H9 (cell line): ENCODE measurements at places on chromosomes 6 and 20. TPM values are rescaled to one million over a fixed set of nuclear protein-coding genes. Genes with fewer than 3 reads are reported as not detected.

GRCh38 chr6:135088818-135089809, 34.5 kb upstream of the HBS1L start:
- DNase-seq: no peak

- DNase-seq: no peak
Observed at GRCh38 chr20:29325304-29325640, 1932.2 kb upstream of the DEFB115 start.

GRCh38 chr6:144008120-144008811, at the start of gene PLAGL1:
PLAGL1 (minus strand) TSS chr6:144008259; CDS start chr6:143948136, 60,123 bp downstream.
- peak; percentile 67 for DNase-seq

DNA sequence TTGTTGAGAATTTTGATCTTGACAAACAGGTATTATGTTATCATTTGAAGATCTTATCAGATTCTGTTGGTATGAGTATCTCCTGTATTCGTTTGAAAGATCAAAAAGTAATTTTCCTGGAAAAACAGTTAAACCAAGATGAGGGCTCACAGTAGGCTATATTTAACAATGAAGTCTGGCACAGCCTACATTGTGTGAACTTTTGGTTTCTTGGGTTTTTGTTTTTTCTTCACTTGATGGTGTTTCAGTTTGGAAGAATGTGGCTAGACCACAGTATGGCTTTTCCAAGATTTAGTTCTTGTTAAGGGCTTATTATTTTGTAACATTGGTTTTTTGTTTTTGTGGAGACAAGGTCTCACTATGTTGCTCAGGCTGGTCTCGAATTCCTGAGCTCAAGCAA, 306.4 kb downstream of the CDKAL1 start:
- DNase-seq: no peak

DNA sequence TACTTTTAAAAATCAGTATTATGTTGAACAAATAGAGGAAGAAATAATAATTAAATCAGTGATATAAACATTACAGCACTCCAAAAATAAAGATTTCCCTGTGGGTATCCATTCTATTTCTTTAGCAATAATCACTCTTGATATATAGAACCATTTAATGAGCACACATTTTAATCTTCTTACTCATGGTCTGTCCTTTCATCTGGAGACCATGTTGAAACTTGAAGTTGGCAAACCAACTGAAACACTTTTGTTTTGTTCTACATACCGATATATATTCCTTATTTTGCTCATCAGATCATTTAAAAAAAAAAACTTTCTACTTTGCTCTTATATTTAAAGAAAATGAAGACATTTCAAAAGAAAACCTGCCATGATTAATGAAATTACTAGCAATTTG, 13.4 kb downstream of the C6orf58 start:
- DNase-seq: no peak

DNA sequence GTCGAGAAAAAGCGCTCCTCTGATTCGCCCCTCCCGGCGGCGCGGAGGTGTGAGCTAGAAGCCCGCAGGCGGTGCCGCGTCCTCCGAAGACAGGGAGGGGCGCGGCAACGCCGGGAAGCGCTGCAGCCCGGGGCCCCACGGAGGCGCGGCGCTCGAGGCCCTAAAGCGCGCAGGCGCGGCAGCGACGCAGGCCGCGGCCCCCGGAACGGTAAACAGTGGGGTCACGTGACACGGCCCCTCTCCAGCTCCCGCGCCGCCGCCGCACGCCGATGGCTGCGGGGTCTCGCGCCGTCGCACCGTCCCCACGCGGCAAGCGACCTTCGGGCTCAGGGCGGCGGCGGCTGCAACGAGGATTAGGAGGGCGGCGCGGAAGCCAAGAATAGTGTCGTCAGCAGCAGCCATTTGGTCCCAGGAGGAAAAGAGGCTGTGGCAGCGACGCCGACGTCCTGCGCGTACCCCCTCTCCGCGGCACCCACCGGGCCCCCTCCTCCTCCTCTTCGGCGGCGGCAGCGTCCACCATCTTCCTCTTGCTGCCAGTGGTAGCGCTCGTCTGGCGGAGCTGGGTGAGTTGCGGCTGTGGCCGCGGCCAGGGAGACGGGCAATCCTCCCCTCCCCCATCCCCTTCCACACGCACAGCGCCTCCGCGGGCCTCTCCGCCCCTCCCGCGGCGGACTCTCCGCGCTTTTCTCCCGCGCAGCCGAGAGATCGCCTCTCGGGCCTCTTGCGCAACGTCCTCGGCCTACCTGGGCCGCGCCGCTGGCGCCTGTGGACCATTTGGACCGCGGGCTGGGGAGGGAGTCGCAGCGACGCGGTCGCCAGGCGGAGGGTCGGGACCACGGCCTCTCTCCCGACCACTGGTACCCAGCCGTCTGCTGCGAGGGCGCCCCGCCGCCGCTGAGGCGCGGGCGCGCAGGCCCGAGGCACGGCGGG, at the start of gene PHF3:
TSS of gene PHF3 (plus strand) at position 215 of the 930 bp plus-strand sequence. CDS start 10,750 bp downstream, outside the sequence.
- DNase-seq: peak; percentile 91

DNA sequence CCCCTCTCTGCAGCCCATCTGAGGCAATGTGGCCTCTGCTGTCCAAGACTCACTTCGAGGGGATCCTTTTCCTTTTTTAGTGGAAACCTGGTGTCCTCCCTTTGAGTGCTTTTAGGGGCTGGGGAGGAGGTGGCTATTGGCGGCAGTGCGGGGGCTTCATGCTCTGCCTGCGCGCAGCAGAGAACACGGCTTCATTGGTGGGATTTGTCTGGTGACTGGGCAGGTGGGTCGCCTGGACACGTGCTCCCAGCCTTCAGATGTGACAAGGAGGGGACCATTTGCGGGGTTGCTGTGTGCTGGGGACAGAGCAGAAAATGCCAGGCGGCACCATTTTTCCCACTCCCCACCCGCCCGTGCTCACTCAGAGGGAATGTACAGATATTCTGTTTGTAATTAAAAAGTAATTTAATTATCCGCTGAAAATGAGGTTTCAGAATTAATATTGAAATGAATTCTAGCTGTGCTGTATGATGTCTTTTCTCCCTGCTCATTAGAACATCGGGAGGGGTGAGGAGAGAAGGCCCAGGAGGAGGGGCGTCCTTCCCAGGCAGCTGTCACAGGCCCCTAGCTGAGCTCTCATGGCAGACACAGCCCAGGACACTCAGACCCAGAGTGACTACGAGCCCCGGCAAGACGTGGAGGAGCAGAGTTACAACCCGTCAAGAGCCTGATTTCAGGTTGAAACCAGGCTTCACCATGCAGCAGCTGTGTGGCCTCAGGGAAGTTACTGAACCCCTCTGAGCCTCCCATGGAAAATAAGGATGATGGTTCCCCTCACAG, 417.2 kb upstream of the SULF2 start:
- DNase-seq: no peak

GRCh38 chr6:32462609-32463008, 22.9 kb downstream of the HLA-DRA start:
- no peak for DNase-seq

- DNase-seq: peak; percentile 50
Observed at GRCh38 chr6:121619013-121619412, 183.6 kb downstream of the GJA1 start.

DNA sequence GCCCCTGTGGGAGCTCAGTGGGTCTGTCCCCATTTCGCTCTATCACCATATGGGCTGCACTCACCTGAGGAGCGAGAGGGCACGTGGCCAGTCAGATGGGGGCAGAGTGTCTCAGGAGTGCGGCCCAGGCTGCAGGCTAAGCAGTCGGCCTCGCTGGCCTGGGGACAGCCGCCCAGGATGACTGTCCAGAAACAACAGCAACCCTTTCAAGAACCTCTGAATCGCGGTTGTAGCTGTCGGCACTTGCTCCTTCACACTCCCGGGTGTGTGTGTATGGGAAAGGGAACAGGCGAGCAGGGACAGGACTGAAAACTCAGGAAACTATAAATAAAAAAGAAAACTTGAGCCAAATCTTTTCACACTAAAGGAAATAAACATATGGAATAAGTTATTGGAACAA, 63.1 kb downstream of the TFAP2A start:
- DNase-seq: peak; percentile 30

DLGAP4 gene
- total RNA-seq: 48.0 and 54.6 TPM in 2 replicates

ANKEF1 gene
- 8.3 and 9.7 TPM in 2 replicates for total RNA-seq

PRIM2 gene
- 43.0 and 44.3 TPM in 2 replicates for total RNA-seq

DSP gene
- total RNA-seq: 47.9 and 48.9 TPM in 2 replicates

SEL1L2 gene
- total RNA-seq: not detected in 2 replicates
